Activated CD8-positive, alpha-beta memory T cell treated with anti-CD3 and anti-CD28 coated beads, Interleukin-2, amount 50 U/mL, for 4 hours (primary cell): ENCODE measurements at places on chromosomes 2 and 18.

- no peak for DNase-seq
Measured at GRCh38 chr2:40371525-40372282, 80.2 kb downstream of the SLC8A1 start.

- DNase-seq, result no peak
Measured at GRCh38 chr18:58369616-58370015, 259.3 kb downstream of the ALPK2 start.

- no peak for DNase-seq
Measured at GRCh38 chr2:166458674-166459073, 35.4 kb downstream of the SCN7A start.

- DNase-seq, result no peak
Measured at GRCh38 chr2:129059476-129059875, 740.8 kb upstream of the HS6ST1 start.

- DNase-seq, result peak; percentile 59
Measured at GRCh38 chr2:65055422-65056214, 598 bp upstream of the CEP68 start.

DNA sequence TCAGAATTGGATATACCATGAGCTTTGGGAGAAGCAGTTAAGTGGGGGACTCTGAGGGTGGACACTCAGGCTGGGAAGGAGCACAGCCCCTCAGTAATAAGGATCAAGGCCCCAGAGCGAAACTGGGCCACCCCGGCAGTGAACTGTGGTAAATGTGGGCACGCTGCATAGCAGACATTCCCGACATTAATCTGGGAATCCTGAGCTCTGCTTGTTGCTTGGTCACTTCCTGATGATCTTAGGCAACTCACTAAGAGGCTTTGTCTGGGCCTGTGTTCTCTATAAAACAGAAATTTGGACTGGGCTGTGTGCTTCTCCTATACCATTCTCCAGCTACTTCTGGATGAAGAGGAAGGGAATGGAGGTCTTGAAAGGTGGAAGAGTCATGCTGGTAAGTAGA lies 4.8 kb downstream of the TGFBRAP1 start:
- DNase-seq, result no peak

GRCh38 chr2:75484840-75485239 lies 75.9 kb downstream of the EVA1A start:
- no peak for DNase-seq

DNA sequence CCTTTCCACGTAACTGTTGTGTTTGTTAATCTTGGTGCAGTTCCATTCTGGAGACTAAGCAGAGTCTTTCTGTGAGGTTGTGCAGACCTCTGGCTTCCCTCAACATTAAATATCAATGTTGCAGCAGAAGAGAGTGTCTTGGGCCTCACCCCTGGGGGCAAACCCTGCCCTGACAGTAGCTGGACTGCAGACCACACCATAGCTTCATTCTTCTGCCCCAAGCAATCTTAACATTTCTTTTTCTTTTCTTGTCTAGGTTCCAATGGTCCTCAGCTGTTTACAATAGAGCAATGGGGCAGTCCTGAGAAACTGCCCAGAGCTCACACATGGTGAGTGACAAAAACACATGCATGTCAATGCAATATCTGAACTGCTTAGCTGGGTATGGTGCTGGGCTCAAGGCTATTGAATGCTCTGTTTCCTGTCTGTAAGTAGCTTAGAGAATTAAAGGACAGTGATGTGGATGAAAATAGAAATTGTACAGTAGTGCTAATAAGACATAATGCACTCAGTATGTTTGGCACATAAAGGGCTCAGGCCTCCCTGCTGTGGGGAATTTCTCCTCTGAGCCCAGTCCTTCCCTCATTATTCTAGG lies 237.6 kb downstream of the ALPK2 start:
- DNase-seq, result no peak

DNA sequence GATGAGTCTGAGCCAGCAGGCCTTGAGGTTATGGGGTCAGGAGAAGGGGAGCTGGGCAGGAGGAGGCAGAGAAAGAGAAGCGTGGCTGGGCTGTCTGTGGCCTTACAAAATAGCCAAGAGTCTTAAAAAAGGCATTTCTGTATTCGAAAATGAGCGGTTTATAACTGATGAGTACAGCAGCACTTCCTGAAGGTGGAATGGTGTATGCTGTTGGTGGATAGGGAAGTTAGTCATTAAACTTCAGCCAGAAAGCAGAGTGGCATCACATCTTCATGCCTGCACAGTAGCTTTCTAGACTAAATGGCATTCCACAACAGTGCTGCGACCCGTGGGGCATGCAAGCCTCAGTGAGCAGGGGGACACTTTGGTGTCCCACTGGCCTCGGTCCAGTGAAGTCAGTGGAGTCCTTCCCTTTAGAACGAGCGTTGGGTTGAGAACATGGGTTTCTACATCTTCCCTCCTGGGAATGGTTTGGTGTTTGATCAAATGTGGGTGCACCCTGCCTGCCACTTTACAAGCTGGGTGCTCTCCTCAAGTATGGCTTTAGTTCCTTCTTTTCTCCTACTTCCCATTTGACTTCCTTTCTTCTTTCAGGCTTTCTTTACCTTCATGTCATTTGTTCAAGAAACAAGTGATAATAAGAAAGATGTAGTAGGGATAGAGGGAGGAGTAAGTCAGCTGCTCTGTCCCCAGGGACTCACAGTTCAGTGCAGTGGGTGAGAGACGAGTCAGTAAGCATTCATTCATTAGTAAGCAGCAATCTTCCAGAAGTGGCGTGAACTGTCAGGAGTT lies 96.3 kb downstream of the ARMC9 start:
- no peak for DNase-seq

GRCh38 chr2:65687614-65688013 lies 255.2 kb upstream of the SPRED2 start:
- no peak for DNase-seq

- DNase-seq, result no peak
Measured at GRCh38 chr2:39241588-39241987, 2.2 kb downstream of the CDKL4 start.

- no peak for DNase-seq
Measured at GRCh38 chr18:55300421-55300935, 287.5 kb downstream of the TCF4 start.

DNA sequence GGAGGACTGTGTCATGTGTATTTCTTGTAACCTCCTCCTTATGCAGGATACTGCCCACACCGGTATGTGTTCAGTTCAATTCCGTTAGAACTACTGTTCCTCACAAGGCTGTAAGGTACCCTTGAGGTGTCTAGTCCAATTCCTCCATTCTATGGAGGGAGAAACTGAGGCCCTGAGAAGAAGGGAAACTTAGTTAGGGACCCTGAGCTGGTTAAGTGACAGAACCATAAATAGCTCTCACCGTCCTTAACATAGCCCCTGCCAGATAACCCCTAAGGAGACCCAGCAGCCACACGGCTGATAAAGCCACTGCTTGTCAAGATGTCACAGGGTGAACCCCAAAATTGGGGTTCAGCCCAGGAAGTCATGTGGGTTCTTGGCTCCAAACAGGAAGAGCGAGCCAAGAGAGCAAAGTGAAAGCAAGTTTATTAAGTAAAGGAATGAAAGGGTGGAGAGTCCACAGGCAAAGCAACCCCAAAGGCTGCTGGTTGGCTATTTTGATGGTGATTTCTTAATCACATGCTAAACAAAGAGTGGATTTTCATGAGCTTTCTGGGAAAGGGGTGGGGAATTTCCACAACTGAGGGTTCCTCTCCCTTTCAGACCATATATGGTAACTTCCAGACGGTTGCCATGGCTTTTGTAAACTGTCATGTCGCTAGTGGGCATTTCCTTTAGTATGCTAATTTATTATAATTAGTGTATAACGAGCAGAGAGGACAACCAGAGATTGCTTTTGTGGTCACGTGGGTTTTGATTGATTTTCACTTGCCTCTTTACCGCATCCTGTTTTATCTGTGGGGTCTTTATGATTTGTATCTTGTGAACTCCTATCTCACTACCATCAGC lies 83.4 kb upstream of the RTN4 start:
- no peak for DNase-seq

DNA sequence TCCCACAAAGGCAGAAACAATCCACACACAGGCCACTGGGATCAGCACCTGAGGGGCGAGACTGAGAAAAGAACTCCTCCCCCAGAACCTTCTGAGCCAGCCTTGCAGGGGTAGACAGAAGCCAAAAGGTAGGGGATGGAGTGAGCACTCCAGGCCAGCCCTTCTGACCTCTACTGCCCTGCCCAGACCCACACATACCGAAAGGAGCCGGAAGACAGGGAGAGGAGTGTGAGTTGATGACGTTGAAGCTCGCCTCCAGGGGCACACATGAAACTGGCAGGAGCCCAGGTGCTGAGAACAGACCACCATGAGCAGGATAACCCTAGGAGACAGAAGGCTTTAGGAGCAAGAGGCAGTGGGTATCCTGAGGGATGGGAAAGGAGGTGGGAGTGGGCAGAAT lies 1.8 kb downstream of the SLC23A3 start:
- DNase-seq, result no peak

DNA sequence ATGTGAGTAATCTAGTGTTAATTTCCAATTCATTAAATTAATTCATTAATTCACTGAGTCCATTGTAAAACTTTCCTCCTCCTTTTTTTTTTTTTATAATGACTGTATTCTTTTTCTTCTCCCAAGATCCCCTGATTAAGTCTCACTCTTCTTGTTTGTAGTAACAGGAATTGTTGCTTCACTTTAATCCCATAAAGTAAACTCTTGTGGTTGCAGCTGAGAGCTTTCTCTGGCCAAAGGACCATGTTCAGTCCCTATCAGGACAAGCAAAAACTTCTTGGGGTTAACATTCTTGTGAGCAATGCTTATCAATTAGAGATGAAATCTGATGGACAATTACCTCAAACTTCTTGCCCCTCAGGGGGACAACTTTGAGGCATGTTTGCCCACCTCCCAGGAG lies 400.2 kb upstream of the SPHKAP start:
- no peak for DNase-seq

DNA sequence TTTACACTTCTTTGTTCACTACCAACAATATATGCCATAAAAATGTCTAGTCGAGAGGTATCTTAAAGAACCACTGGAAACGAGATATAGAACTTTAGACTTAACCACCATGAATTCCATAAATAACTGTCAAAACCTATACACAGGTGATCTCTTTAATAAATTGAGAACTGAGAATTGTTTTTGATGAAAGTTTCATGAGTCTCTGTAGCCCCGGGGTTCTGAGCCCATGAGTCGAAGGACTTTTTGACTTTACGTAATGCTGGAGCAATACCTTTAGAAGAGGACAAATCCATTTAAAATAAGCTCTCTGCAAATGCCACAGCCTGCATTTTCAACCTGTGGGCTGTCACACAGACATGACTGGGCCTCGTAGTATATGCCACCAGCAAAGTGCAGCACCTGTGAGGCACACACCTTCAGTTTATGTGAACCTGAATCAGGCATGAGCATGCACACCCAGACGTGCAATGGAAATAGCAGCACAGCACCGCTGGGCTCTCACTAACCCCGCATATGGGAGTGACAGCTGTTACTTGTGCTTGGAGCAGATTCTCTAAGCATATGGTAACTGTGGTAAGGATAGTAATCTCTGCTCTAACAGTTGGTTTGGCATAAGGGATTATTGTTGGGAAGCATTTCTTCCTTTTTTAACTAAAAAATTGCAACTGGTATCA lies 383.2 kb downstream of the SOCS6 start:
- peak; percentile 24 for DNase-seq

DNA sequence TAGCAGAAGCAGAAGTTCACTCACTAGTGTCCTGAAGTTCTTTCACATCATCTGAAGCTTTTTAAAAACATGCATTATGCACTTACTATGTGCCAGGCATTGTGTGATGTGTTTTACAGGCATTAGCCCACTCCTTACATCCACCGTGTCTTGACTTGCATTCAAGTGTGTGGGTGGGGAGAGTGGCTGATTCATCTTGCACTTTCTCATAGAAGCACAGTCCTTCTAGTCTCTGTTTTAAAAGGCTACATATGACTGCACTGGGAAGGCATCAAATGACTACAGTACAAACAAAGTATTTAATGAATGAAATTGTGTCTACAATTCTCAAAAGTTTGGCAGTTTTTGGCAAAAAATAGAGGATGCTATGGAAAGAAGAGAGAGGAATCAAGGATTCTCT lies 21.6 kb upstream of the DSC3 start:
- no peak for DNase-seq

DNA sequence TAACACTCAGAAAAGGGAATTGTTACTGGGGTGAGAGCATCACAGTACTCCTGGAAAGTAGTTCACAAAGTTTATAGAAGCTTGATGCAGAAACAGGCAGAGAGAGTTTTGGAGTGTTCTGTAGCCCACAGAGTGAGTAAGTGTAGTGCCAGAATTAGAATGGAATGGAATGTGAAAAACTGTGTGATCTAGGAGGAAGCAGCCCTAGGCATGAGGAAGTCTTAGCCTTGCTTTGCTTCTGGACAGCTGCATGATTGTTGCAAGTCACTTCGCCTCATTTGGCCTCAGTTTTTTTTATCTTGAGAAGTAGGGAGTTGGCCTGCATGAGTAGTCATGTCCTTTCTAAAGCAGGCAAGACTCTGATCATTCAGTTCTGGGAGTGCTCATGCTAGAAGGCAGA lies 10.9 kb downstream of the SERPINB12 start:
- DNase-seq, result no peak

DNA sequence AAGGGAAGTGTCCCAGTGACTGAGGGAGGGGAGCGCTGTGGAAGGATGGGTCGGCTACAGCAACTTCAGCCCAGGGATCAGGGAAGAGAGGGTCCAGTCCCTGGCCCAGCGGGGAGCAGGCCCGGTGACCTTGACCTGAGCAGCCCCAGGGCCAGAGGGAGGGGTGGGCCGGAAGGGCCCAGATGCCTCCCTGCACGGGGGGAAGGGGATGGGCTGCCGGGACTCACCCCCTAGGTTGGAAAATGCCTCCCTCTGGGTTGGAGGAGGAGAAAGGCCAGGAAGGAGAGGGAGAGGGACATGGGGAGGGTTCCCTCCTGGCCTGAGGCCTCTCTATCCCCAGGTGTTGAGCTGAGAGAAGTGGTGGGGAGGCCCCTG lies 19.8 kb downstream of the GPC1 start:
- no peak for DNase-seq

DNA sequence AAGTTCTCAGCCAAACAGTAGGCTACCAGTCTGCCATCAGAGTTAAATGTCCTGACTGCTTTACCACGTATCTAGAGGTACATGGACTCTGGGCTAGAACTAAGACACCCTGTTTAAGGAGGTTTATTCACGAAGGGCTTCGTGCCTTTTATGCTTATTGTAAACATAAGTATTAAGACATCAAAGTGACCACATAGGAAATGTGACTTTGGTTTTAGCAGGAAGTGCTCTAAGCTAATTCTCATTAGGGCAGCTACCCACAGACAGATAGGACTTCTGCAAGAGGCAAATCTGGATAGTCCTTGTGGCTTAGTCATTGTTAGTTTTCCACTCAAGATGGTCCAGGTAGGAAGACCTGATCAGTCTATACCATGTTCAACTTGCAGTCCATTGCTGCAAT lies 233.3 kb upstream of the MGAT5 start:
- DNase-seq, result no peak
